ENCODE measurements at places on chromosomes 5 and 9.

DNA sequence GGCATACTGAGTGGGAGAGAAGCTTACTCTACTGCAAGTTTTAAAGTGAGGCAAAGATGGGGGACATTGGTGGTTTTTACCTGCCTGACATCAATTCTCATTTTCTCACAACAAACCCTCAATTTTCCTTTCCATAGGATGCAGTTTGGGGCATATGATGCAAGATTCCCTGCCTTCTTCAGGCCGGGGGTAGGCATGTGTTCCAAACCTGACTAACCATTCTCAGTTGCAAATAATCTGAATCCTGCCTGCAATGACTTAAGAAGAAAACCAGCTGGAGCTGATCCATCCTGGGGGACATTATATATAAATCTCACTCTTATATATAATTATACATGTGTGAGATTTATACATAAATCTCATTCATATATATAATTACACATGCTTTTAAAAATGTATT lies 223.6 kb upstream of the EFNA5 start:
- DNase-seq: no peak

DNA sequence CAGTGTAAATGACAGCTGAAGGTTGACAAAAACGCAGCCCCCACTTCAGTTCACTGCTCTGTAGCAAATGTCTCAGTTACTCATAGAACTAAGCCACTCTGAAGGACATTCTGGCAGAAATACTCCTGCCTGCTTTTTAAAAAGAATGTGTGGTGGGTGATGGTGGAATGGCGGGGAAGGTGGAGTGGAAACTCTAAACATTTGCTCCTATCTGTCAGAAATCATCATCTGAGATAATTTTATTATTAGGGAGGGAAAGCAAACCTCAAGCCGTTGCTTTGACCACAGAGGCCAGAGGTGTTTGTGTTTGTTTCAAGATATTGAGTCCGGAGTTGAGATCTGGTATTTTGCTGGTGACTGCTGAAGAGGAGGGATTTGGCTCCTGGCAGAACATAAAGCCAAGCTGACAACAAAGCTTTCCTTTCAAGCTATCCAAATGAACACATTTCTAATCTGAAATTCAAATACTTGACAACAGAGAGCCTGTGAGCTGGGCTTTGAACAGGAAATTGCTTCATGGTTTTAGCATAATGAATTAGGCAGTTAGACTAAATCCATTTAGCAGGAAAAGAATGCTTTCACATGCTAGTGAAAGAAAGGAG lies 362.7 kb downstream of the CSNK1G3 start:
- no peak for DNase-seq

GRCh38 chr9:91407580-91408318 lies 15.9 kb downstream of the NFIL3 start:
- no peak for DNase-seq

GRCh38 chr5:179819296-179820126 lies 1.2 kb upstream of the SQSTM1 start:
- no peak for DNase-seq

DNA sequence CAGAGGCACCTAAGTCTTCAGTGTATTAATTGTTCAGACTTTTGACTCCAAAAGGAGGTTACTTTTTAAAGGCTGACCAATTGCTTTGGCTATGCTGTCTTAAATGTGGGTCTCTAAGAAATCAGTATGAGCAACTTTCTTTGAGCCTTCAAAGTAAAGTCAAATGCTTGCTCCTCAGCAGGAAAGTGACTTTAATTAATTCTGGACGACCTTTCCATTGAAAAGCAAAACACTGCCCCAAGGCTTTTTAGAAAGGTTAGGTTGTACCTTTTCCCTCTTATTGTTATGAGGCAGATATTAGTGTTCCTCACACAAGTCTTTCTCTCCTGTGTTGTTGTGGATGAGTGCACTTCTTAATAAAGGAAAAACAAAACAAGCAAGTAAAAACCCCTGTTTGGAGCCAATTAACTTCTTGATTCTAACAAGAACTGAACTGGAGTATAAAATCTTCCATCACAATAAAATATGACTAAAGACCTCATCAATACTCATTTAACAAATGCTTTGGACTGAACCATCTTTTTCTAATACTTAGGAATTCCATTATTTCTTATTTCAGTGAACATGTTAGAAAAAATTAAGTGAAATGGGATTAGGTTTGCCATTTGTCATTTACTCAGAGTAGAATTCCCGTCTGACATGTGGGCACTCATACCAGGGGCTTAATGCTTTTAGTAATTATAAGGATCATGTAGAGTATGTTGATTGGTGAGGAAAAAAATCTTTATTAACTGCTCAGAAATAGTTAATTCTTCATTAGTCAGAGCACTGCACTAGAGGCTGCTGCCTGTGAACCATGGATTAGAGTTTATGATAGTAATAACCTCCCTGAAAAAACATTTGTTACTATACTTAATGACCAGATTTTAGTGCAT lies 159.1 kb upstream of the ZNF608 start:
- DNase-seq: no peak

- no peak for DNase-seq
Measured at GRCh38 chr5:120017513-120017912, 388.2 kb downstream of the FAM170A start.

DNA sequence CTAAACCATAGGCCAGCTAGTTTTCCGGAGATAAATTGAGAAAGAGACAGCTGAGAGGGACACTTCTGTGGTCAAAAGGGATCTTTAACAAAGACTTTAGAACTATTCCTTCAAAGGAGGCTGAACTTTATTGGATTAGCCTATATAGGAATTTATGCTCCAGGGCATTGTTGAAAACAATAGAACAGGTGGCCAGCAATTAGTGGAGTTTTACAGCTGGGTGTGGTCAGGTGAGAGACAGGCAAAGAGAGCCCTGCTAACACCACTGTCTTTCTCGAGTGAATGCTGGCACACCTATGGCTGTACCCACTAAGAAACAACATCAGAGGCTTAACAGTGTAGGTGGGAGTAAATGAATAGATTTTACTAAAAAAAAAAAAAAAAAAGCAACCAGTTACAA lies 16.7 kb upstream of the TLR4 start:
- DNase-seq: no peak

DNA sequence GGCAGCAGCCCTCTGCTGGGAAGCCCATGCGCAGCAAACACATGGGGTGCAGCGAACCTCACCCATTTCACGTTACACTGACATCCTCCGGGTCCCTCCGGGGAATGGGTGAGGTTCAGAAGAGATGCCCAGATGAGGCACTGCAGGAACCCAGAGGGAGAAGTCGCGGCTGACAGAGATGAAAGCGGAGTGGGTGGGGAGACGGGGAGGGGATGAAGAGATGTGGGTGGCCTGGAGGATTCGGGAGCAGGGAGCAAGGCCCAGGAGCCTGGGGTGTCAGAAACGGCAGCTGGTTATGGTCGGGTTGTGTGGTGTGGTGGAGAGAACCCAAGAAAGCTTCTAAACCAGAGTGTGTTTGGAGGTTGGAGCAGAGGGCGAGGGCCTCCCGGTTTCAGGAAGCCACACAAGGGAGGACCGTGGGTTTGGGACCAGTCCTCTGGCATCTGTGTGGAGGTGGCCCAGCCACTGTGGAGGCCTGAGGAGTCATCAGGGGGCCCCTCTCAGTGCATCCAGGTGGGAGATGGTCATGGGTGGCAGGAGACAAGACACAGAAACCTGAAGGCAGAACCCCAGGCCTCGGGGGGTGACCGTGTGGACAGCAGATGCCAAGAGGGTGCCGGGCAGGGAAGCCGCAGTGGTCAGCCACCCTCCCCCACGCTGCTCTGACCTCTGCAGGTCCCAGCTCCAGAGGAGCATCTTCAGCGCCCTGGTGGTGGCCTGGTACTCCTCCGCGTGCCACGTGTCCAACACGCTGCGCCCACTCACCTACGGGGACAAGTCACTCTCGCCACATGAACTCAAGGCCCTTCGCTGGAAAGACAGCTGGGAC lies 8.6 kb downstream of the UCK1 start:
- DNase-seq: no peak

- no peak for DNase-seq
Measured at GRCh38 chr9:95516734-95517558, at the start of gene PTCH1. Gene PTCH1 (minus strand): TSS chr9:95516971.

GRCh38 chr5:58940446-58940845 lies 357.6 kb downstream of the RAB3C start:
- no peak for DNase-seq

DNA sequence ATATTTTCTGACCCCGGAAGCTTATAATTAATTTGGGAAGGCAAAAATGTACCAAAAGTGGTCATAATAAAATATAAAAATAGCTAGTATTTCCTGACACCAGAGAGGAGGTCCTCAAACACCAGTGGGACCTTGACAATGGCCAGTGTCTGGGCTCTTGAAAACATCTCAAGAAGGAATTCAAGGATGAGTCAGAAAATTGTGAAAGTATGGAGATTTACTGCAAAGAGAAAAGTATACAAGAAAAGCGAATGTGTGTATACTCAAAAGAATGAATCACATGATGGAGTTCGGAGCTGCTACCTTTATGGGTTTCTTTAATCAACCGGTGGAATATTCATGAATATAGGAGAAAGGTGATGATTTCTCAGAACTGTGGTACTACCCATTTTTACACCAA lies 1709.0 kb upstream of the WWC1 start:
- no peak for DNase-seq

GRCh38 chr5:96408210-96408777 lies 24.8 kb downstream of the PCSK1 start:
- no peak for DNase-seq

DNA sequence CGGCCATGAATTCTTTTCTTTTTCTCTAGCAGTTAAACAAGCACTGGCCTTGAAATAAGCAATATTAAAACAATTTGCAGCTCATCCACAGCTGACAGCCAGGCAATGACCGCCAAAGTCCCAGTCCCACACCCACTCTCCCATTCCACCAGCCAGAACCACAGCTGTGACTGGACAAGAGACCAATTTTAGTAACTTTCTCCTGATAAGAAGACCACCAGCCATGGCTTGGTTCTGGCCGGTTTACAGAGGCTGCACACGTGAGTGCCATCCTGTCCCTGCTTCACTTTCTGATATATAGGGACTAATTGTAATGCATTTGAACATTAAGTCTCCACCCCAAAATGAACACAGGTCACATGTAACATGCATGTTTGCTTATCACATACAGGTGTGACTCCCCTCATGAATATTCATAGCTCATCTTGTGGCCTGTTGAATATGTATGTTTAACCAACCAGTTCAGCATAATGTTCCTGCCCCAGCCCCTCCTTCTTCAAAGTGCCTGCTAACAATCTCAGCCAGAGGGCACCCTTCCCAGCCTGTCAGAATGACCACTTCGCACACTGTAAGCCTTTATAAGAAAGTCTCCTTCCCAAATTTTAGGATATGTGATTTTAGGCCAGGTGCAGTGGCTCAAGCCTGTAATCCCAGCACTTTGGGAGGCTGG lies 23.9 kb upstream of the FANCC start:
- no peak for DNase-seq

GRCh38 chr5:61465066-61465465 lies 133.0 kb downstream of the ZSWIM6 start:
- no peak for DNase-seq

DNA sequence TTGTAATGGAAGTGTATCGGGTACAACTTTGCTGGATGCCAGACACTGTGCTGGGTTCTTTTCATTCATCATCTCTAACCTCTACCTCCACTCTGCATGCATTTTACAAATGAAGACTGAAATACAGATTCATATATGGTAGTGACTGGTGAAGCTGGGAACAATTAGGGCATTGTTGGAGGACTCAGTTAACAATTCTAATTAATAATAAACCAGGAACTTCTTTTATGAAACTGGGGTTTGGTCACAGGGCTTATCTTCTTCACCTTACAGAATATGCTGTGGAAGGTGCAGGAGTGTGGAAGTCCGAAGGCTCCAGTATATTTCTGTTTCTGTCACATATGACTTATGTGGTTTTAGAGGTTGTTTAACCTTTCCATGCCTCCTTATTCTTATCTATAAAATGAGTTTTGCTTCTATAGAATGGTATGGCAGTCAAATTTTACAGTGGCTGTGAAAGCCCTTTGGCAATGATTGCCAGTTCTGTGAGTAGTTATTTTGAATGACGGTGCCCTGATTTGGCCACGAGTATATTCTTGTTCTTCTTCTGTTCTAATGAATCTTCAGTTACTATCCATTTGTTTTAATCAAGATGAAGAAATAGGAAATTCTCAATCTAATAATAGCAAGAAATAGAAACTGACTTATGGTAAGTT lies 284.7 kb downstream of the GABRB2 start:
- DNase-seq: no peak

DNA sequence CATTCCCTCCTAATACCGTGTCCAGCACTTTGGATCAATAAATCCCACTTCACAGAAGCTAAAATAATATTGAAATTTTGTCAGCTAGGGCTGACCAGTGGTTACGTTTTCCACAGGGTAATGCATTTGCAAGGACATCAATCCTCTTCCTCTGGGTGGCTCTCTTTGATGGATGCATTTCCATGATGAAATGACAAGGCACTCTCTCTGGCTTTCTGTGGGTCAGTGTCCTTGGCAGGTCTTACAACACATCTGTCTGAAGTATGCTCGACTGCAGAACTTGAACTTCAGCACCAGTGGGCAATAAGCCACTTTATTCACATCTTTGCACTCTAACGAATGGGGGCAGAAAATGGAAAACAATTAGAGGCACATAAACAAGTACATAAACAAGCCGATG lies 330.1 kb downstream of the ADAMTS6 start:
- no peak for DNase-seq

- DNase-seq: no peak
Measured at GRCh38 chr5:14665101-14665822, 744 bp downstream of the OTULIN start.

- DNase-seq: no peak
Measured at GRCh38 chr9:133189826-133190225, 19.2 kb downstream of the OBP2B start.

DNA sequence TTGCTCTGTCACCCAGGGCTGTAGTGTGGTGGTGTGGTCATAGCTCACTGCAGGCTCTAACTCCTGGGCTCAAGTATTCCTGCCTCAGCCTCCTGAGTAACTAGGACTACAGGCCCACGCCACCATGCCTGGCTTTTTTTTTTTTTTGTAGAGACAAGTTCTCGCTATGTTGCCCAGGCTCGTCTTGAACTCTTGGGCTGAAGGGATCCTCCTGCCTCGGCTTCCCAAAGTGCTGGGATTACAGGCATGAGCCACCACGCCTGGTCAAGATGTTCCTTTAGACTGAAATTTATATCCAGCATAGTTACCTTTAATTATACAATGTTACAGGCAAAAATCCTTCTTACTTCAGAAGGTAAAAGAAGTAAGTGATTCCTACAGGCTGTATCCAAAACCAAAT lies 1.6 kb upstream of the DNAJC21 start:
- no peak for DNase-seq

- DNase-seq: no peak
Measured at GRCh38 chr5:6722015-6722414, 8.8 kb downstream of the TENT4A start.

- peak; percentile 78 for DNase-seq
Measured at GRCh38 chr5:10249948-10250805, at the start of gene CCT5. Gene CCT5 (plus strand): TSS chr5:10250280. CDS start chr5:10250341, 61 bp downstream.

DNA sequence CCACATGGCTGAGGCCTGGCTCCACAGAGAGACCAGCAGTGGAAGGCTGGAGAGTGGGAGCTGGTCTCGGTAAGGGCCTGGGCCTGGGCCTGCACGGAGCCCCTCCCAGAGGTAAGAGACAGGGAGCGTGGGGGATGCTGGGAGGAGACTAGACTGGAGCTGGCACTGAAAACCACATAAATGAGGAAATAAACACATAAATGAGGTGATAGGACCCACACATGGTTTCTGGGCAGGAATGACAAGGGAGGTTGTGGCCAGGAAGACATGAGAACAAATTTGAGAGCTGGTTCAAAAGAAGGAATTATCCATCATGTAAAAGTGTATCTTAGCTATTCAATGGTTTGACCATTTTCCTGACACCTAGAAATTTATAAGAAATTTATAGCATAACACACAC lies 451.7 kb upstream of the DAP start:
- DNase-seq: no peak

Data from cerebellar nuclear complex (tissue), 1 donor.